ENCODE measurements at places on chromosomes 16 and 17.

DNA sequence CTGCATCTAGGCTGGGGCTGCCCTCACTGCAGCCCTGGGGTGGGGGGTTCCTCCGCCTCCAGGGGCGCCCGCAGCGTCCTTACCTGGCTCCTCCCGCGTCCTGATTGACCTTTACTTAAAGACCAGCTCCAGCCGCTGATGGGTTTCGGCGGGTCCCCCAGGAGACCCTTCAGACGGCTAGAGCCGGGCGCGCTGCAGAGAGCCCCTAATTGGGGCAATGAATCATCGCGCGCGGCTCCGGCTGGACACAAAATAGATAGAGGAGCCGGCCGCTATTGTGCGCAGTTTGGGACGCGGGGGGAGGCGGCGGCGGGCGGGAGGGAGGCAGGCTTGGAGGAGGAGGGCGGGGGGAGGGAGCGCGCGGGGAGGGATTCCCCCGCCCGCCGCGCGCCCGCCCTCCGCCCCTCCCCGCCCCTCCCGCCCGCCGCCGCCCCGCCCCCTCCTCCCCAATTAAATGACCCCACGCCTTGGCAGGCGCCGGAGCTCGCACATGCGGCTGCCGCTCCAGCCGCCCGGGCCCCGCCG is 56.5 kb upstream of the CIBAR2 start:
- no peak for DNase-seq

DNA sequence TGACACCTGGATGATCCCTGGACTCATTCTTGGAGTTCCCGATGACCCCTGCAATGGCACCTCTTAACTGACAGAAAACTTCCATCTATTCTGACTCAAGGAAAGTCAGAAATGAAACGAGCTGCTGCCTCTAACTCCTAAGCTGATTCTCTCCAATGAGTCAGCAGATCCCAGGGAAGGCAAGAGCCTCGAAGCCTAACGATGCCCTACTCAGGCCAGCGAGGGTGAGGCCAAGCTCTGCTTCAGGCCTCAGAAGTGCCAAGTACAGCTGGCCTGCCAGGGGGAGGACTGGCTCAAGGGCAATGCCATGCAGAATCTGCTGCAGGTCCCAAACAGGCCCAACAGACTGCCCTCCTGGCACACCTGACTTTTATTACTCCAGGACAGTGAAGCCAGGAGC is 36.3 kb downstream of the PLXDC1 start:
- no peak for DNase-seq

- DNase-seq, result no peak
These were observed 27.1 kb downstream of the PELP1 start for GRCh38 chr17:4676791-4677190.

- no peak for DNase-seq
These were observed 166.2 kb upstream of the KCNJ16 start for GRCh38 chr17:69908626-69909368.

GRCh38 chr17:3040882-3041281 is 22.5 kb downstream of the OR1D5 start:
- no peak for DNase-seq

DNA sequence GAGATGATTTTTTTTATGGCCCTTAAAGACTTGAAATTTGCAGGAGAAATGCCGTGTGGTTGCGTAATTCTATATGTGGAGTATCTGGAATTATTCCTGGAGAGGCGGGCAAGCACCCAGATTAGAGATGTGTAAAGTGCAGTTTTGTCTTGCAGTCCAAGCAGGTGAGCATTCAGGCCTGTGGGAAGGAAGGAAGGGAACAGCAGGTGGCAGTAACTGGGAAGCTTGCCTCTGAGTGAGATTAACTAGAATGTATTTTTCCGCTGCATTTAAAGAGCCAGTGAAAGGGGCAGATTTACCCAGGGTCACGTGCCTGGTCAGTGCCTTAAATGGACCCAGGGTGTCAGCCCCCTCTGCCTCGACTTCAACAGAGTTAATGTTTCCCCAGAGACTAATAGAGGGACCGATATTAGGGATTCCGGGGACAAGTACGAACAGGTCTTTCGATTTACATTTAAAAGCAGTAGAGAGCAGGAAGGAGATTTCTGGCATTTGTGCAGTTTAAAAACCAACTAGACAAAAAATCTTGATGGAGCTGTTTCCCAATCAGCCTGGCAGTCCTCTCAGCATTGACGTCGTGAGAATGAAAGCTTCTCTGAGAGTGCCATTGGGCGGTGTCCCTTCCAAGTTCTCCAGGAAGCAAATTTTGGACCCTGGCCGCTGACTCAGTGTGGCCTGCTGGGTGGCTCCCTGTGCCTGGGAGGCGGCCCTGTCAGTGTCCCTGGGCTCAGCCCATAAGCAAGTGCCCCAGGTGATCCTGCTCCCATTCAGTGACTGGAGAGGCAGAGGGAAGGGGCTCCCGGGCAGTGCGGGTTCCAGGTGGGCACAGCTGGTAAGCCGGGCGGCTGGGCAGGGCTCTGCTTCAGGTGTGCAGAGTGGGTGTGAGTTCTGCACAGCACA is 38.2 kb downstream of the KSR1 start:
- no peak for DNase-seq

GRCh38 chr17:37833237-37833859 is 88.5 kb upstream of the HNF1B start:
- peak; percentile 80 for DNase-seq

DNA sequence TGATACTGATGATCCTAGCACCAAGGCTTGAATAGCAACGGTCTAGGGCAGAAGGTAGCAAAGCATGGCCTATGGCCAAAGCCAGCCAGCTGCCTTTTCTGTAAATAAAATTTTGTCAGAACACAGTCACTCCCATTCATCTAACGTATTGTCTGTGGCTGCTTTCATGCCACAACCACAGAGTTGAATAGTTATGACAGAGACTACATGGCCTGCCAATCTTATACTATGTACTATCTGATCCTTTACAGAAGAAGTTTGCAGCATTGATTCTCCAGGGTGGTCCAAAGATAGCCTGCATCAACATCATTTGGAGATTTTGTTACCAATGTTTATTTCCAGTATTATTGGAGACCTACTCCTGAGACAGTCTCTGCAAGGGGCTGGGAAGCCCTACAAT is 19.9 kb upstream of the MMD start:
- no peak for DNase-seq

GRCh38 chr17:2885733-2886132 is 89.5 kb downstream of the RAP1GAP2 start:
- no peak for DNase-seq

- DNase-seq, result no peak
These were observed 70.3 kb downstream of the SDR42E1 start for GRCh38 chr16:81940781-81941560.

DNA sequence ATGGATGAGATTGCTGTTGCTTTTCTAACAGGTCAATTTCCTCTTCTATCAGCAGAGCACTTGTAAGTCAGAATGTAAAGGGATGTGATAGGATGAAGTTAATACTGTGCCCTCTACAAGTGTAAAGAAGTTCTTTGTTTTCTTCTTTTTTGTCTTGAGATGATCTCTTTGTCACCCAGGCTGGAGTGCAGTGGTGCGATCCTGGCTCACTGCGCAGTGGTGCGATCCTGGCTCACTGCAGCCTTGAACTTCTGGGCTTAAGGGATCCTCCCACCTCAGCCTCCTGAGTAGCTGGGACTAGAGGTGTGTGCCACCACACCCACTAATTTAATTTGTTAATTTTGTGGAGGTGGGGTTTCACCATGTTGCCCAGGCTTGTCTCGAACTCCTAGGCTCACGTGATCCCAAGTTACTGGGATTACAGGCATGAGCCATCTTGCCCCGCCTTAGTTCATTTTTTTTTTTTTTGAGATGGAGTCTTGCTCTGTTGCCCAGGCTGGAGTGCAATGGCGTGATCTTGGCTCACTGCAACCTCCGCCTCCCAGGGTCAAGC is 21.6 kb upstream of the KPNB1 start:
- no peak for DNase-seq

- no peak for DNase-seq
These were observed 4.2 kb upstream of the C1QTNF8 start for GRCh38 chr16:1100084-1100800.

DNA sequence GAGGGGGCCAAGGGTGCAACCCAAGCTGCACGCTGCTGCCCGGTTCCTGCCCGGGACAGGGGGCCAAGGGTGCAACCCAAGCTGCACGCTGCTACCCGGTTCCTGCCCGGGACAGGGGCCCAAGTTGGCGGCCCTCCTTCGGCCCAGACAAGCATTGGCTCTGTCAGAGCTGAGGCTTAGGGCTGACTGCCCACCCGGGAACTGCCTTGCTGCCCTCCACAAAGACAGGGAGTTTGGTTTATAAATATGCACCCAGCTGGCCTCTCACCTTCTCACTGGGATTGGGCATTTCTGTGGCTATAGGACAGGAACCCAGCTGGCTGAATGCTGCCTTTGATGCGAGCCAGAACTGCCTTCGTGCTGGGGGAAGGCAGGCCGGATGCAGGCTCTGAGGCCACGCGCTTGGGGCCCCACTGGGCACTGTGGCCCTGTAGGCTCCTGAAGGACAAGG is 105.7 kb downstream of the IRX5 start:
- DNase-seq, result no peak

DNA sequence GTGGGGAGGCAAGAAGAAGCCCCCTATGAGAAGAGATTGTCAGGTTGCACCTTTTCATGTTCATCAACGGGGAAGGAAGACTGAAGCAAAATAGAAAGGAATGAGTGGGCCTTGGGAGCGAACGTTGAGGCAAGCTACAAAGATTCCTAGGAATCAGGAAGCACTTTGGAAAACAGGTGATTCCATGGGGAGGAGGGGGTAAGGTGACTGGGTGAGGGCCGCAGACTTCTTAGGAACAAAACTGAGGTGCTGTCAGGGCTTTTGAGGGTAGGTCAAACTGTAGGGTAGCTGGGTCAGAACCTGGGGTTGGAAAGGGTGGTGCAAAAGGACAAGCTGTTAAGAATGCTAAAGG is 528 bp downstream of the ITFG1 start:
- no peak for DNase-seq

DNA sequence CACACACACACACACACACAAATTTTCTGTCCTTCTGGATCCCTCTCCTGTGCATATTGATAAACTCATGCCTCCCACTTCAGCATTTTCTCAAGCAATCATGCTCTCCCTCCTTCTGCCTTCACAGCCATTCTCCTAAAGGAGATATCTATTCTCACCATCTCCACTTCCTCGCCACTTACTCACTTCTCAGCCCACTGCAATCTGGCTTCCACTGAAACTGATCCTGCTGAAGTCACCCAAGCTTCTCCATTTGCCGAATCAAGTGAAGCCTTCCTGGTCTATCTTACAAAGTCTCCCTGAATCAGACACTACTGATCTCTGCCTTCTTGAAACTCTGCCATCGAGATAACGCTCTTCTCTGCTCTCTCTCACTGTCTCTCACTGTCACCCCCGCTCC is 54.0 kb upstream of the GNAO1 start:
- DNase-seq, result no peak

GRCh38 chr16:82156761-82157533 is 13.1 kb downstream of the MPHOSPH6 start:
- DNase-seq, result no peak

GRCh38 chr17:42104264-42104663 is 6.0 kb upstream of the ZNF385C start:
- no peak for DNase-seq

- no peak for DNase-seq
These were observed 37.8 kb downstream of the GLG1 start for GRCh38 chr16:74568961-74569631.

- no peak for DNase-seq
These were observed 24.8 kb downstream of the CD300LF start for GRCh38 chr17:74687886-74688285.

DNA sequence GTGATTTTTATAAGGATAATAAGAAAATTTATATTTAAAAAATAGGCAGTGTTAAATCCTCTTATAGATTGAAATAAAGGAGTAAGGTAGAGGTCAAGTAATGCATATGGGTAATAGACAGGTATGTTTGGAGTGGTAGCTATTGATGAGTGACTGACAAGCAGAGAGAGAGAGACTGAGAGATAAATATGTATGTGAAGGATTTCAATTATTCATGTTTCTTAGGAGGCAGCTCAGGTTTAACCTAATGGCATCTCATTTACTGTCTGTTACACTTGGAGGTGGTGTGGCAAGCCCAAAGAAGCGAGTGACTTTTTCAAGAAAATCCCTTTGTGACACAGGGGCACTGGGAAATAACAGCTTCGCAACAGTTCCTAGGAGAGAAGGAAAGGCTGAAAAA is 120.2 kb downstream of the KIF2B start:
- DNase-seq, result no peak

- DNase-seq, result no peak
These were observed 16.9 kb upstream of the CCL22 start for GRCh38 chr16:57341441-57342303.

- DNase-seq, result no peak
These were observed 142.2 kb downstream of the ABCA8 start for GRCh38 chr17:68812876-68813584.

- DNase-seq, result no peak
These were observed 10.6 kb upstream of the HOXB2 start for GRCh38 chr17:48555258-48556228.

- no peak for DNase-seq
These were observed 7.9 kb upstream of the SOST start for GRCh38 chr17:43766413-43767052.

- DNase-seq, result no peak
These were observed 95.0 kb downstream of the RAB11FIP4 start for GRCh38 chr17:31486351-31487062.

- no peak for DNase-seq
These were observed 1.5 kb downstream of the PAFAH1B1 start for GRCh38 chr17:2594722-2595599.

- no peak for DNase-seq
These were observed 146.1 kb downstream of the SEC14L1 start for GRCh38 chr17:77286641-77287431.

DNA sequence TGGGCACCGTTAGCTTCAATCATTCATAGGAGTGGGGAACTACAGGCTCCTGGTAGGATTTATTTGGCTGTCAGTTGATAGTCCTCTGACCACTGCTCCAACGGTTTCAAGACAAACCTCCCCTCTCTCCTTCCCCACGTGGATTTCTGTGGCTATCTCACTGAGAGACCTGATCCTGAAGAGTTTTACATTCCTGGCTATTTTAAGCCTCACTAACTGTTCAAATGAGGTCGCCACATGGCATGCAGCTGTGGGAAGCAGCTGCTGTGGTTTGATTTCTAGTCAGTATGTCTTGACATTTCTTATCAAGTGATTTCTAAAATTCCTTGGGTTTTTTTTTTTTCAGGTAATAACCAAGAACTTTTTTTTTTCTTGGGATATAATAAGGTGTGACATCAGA is 38.3 kb downstream of the CDK5R1 start:
- no peak for DNase-seq

GRCh38 chr16:84497418-84498222 is 6.8 kb downstream of the MEAK7 start:
- DNase-seq, result no peak

Measured in GM12864 (cell line).